AG04449 (cell line): ENCODE measurements at places on chromosomes 16 and 17.

DNA sequence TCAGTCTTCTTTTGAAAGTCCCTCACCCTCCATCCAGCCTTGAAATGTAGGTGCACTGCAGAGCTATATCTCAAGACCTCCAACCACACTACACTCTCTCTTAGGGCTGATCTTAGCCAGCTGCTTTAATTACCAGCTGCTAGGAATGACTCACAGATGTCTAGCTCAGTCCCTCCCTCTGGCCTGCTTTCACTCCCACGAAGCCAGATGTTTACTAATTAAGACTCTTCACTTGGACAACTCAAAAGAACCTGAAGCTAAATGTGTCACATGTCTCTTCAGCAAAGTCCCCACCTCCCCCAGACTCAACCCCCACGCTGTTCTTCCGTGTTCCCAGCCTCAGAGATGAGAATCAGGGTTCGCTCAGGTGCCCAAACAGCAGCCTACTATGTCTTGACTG, 2.6 kb downstream of the GTF3C1 start:
- no peak for DNase-seq

DNA sequence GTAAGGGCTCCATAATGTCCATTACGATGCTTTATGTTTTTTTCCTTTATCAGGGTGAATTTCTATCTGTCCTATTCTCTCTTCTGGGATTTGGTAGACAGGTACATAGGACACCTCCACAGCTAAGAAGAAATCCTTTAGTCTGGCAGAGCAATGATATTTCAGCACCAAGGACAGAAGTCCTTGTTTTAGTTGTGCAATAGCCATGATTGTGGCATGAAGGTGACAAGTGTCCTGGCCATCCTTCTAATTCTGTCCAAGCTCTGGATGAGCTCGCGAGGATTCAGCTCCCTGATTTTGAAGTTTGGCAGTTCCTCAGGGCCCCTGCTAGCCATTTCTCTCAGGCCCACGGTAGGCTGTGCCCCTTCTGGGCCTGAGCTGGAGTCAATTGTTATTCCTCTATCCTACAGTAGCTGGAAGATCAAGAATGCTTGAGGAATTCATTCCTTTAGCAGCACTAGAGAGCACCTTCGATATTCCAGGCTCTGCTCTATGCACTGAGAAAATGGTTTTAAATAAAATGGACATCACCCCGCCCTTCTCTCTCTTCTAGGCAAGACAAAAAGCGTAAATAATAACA, 320.8 kb downstream of the XYLT1 start:
- no peak for DNase-seq

DNA sequence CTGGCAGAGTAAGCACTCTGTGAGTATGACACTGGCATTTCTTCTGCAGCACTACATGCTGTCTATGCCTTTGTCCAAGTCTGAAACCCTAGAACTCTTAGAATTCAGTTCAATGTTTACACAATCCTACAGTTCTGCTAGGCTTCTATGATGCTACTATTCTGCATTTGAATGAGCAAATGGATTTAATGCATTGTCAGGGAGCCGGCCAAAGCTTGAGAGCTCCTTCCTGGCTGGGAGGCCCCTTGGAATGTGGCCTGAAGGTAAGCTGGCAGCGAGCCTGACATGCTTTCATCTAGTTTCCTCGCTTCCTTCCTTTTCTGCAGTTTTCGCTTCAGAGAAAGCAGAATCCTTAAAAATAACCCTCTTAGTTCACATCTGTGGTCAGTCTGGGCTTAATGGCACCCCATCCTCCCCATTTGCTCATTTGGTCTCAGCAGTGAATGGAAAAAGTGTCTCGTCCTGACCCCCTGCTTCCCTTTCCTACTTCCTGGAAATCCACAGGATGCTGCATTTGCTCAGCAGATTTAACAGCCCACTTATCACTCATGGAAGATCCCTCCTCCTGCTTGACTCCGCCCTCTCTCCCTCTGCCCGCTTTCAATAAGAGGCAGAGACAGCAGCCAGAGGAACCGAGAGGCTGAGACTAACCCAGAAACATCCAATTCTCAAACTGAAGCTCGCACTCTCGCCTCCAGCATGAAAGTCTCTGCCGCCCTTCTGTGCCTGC, at the start of gene CCL2:
Gene CCL2, plus strand, starts transcription at position 635 of the 730 bp plus-strand sequence. Its CDS starts 65 bp downstream, at position 700.
- DNase-seq: no peak

- DNase-seq: no peak
Measured at GRCh38 chr17:54694287-54694887, 206.3 kb upstream of the TOM1L1 start.

GRCh38 chr16:49967012-49967559, 57.9 kb upstream of the CNEP1R1 start:
- no peak for DNase-seq

DNA sequence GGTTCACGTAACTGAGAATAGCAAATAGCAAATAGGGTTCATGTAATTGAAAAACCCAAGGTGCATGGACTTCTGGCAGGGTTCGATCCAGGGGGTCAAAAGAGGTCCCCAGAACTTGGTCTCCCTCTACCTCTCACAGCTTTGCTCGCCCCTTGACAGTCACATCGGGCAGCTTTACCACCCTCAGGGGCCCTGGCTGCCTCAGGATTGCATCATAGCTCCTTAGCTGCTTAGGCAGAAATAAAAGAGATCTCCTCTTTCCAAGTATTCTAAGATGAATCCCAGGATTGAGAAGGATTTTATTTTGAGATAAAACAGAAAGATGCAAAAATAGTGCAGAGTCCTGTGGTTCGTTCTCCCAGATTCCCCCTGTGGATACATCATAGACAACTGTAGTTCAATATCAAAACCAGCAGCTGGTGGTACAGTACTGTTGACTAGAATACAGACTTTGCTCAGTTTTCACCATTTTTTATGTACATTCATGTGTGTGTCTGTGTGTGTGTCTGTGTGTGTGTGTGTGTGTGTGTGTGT, 12.8 kb downstream of the ADGRG3 start:
- no peak for DNase-seq

DNA sequence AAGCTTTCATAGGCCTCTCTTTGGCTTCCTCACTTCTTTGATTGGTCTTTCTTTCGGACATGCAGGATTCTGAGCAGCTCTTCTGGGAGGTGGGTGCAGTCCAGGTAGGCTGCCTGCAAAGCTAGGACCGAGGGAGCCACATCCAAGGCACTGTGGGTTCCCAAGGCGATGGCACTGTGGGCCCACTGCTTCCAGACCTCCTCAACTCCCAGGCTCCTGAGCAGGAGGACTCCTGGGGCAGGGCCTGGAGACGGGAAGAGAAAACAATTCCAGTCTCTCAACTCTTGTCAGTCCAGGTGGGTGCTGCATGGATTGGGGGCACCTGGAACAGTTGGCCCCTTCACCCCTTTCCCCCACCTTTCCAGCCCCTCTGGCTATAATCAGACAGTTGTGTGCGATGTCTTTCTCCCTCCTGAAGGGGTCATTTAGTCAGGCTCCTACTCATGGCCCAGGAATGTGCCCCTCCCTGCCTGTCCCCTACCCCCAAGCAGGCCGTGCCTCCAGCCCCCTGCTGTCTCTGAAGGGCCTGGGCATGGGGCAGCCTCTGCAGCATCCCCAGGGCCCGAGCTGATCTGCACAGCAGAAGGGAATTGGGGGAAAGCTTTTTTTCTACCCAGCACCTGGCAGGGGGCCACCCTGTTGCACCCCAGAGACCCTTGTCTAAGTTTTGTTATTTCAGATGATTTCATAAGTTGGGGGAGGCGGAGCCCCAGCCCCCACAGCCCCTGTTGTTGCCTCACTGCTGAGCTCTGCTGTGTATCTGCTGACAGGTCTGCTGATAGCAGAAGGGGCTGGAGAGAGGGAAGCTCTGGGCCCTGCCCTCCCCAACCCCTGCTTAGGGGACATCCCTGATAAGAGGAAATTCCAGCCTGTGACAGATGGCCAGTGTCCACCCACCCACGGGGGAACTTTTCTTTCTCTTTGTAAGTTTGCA, 330.3 kb downstream of the SEC14L1 start:
- no peak for DNase-seq

- DNase-seq: no peak
Measured at GRCh38 chr16:3101018-3101840, 2.1 kb upstream of the ZSCAN10 start.

GRCh38 chr16:51540259-51540658, 389.2 kb upstream of the SALL1 start:
- no peak for DNase-seq

DNA sequence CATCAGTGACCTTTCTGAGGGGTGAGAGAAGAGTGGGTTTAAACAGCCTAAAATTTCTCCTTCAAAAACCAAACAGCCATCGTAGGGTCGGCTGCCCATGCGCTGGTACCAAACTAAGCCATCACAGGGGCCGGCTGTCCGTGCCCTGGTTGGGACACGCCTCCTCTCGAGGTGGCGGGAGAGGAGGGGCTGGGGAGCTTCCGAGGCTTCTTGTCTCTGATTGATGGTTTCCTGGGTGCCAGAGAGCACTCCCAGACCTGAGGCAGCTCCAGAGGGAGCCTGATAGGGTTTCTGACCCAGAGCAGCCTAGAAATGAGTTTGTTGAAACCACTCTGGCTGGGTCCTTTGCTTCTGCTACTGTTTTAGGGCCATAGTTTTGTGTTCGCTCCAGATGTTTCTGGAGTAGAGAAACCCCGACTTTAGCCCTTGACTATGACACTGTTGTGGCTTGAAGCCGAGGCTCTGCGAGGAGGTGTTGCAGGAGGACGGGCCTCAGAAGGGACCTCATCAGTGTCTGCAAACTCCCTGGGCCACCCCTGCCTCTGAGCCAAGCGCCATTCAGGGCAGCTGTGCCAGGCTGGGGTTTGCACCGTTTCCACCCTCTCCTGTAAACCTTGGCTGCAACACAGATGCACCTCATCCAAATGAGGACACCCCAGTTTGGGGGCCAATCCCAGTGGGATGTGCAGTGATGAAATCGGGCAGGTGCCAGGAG, 6.2 kb downstream of the ZNF276 start:
- DNase-seq: no peak

DNA sequence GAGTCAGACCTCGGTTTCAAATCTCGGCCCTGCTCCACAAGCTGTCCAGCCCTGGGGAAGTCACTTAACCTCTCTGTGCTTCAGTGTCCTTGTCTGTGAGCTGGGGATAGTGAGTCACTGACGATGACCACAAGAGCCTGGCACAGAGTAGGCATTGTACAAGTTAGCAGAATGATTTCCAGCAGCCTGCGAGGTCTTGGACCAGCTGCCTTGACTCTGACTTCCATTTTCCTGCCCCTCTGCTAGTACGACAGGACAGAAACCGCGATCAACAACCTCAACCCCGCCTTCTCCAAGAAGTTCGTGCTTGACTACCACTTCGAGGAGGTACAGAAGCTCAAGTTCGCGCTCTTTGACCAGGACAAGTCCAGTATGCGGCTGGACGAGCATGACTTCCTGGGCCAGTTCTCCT, 20.7 kb downstream of the CPNE2 start:
- no peak for DNase-seq

GRCh38 chr17:18889658-18890057, 31.7 kb downstream of the PRPSAP2 start:
- no peak for DNase-seq

DNA sequence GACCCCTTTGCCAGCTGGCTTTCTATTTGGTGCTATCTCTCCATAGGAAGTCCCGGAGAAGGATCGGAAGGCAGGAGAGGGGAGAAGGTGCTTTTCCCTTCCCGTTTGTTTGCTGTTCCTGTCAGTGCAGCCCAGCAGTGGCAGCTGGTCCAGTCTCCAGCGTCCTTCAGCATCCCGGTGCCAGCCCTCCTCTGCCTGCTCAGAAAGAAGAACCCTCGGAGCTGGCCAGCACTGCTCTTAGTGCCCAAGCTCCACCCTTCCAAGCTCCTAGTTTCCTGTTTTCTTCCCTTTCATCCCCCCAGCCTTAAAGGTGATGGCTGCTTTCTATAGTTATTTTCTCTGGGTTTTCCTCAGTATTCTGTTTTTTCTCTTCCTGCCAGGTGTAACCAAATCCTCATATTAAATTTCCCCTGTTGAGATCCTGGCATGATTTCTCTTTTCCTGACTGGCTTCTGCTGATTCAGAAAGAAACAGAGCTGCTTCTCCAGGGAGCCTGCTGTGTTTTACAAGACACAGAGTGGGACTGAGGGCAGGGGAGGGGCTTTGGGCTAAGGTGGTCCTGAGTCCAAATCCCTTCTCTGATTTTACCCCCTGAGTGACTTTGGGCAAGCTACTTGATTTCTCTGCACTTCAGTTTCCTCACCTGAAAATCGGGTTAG, 186.8 kb downstream of the COPRS start:
- DNase-seq: no peak

- no peak for DNase-seq
Measured at GRCh38 chr16:2458887-2459646, 842 bp upstream of the TEDC2 start.

GRCh38 chr17:43636426-43636825, 25.3 kb downstream of the MEOX1 start:
- DNase-seq: no peak

GRCh38 chr16:75997606-75998005, 271.3 kb upstream of the CPHXL start:
- DNase-seq: no peak

DNA sequence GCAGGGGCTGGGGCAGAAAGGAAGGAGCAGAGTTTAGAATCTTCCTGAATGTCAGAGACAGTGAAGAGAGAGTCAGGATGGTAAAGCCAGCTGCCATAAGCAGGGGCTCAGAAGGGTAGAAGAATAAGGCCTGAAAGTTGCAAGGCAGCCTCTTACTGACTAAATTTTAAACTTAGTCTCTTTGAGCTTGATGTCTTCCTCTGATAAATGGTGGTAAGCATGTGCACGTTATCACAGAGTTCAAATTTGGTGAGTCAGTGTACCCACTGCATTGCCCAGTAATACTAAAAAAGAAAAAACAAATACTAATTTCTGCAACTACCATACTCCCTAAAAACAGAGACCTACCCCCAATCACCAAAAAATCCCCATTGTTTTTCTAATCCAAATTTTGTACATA, 45.2 kb downstream of the SIAH1 start:
- DNase-seq: no peak

DNA sequence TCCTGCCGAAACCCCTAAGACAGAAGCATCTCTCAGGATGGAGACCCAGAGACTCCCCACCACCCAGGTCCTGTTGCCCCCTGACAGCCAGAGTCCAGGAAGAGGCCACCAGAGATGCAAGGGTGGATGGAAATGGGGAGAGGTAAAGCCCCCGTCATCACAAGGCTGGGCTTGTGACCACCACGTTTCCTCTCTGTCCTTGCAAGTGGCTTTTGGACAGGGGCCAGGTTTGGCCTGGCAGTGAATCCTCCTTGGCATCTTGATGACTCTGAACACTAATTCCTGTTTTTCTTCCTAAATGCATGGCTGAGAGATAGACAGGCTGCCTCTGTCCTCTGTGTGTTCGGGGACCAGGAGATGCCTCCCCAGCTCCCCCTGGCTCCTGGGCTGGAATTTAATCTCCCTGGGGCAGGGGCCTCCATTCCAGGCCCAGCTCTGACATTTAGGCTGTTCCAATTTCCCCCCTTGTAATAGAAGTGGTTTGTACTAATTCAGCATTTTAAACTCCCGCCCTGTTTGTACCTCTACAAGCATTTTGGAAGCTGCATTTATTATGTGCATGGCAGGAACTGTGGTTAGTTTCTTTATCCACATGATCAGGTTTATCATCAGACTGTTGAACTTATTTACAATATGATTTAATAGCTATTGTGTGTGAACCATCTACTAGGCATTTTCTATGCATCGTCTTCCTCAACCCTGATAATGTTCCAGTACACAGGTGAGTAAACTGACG, 116.1 kb upstream of the IRX6 start:
- no peak for DNase-seq

GRCh38 chr16:85573696-85574641, 39.2 kb upstream of the GSE1 start:
- no peak for DNase-seq
